ENCODE measurements at places on chromosomes 5 and 9.

DNA sequence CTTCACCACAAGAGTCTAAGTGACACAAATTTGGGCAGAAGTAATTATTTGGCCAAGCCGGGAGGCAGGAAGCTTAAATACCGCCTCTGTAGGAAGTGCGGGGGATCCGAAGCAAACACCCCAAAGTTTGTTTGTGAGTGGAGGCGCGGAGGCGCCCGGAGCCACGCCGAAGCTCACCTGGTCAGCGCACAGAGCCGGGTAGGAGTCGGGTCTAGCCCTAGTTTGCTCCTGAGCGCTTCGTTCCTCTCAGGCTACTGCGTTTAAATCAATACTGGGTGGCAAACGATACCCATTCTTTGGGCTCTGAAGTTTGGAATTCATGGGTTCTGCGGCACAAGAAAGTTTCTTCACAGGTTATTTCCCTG lies 855 bp downstream of the MCC start:
- H3K27ac ChIP-seq = no peak overlapping the region
- H3K27me3 ChIP-seq = peaks cover 4% of the 10 kb centered on the region
- H3K4me1 ChIP-seq = no peaks in the 10 kb centered on the region
- H3K36me3 ChIP-seq = no peaks in the 10 kb centered on the region
- DNase-seq = no peak
- peak overlapping the region; percentile 62 for H3K4me3 ChIP-seq

DNA sequence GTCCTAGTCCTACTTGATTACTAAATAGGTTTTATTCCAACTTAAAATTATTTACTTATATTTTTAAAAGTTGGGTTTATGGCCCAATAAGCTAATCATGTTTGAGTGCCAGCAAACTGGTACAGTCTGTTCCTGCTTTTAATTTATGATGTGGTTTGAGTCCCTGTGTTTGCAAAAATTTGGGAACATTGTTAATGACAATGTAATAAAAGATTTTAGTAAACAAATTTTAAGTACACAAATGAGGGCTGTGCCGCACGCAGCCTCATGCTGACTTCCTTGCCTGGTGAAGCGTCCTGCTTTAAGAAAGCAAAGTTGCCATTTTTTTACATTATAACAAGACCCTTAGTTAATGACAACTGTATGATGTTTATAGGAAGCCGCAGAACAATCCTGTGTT lies 96.8 kb upstream of the MAP1B start:
- DNase-seq = no peak
- no peaks in the 10 kb centered on the region for H3K36me3 ChIP-seq
- H3K4me3 ChIP-seq = no peak overlapping the region
- no peaks in the 10 kb centered on the region for H3K27me3 ChIP-seq
- no peak overlapping the region for H3K27ac ChIP-seq

- no peak overlapping the region for H3K27ac ChIP-seq
- no peak for DNase-seq
- H3K36me3 ChIP-seq = peaks cover 12% of the 10 kb centered on the region
- H3K4me3 ChIP-seq = no peak overlapping the region
- peaks cover 15% of the 10 kb centered on the region for H3K4me1 ChIP-seq
- no peaks in the 10 kb centered on the region for H3K27me3 ChIP-seq
Observed at GRCh38 chr9:35726931-35727330, 5.1 kb downstream of the TLN1 start.

- no peaks in the 10 kb centered on the region for H3K27me3 ChIP-seq
- no peaks in the 10 kb centered on the region for H3K36me3 ChIP-seq
- DNase-seq = no peak
- no peaks in the 10 kb centered on the region for H3K4me1 ChIP-seq
- no peak overlapping the region for H3K27ac ChIP-seq
Observed at GRCh38 chr5:98121036-98121936, 652.2 kb upstream of the RGMB start.

DNA sequence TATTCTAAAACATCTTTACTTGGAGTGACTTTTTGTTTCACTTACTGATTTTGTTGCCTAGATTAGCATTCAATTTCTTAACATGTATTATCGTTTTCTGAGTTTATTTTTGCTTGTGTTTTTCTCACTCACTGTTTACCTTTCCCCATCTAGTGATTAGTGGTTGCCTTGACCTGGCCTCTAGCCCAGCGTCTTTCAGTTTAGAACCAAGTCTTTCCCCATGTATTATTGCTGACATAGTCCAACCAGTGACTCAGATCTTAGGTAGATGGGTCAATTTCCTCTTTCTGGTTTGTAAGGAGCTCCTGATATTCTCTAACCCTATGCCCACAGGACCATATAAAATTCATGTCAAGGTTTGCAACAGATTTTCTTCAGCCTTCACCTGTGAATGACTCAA lies 135.5 kb downstream of the PRR16 start:
- DNase-seq = no peak
- no peaks in the 10 kb centered on the region for H3K4me1 ChIP-seq
- H3K36me3 ChIP-seq = no peaks in the 10 kb centered on the region
- no peak overlapping the region for H3K27ac ChIP-seq
- H3K4me3 ChIP-seq = no peak overlapping the region

- H3K27me3 ChIP-seq = no peaks in the 10 kb centered on the region
- H3K36me3 ChIP-seq = no peaks in the 10 kb centered on the region
- no peak overlapping the region for H3K27ac ChIP-seq
Observed at GRCh38 chr5:21704974-21705668, 1148.0 kb downstream of the CDH12 start.

GRCh38 chr5:135357685-135358084 lies 41.3 kb downstream of the MACROH2A1 start:
- DNase-seq = no peak
- H3K27ac ChIP-seq = no peak overlapping the region
- H3K27me3 ChIP-seq = no peaks in the 10 kb centered on the region
- H3K4me3 ChIP-seq = no peak overlapping the region

- H3K27me3 ChIP-seq = no peaks in the 10 kb centered on the region
- DNase-seq = peak; percentile 29
- H3K27ac ChIP-seq = no peak overlapping the region
- no peaks in the 10 kb centered on the region for H3K36me3 ChIP-seq
Observed at GRCh38 chr9:114911167-114911821, 19.1 kb downstream of the TNFSF8 start.

- peaks cover 2% of the 10 kb centered on the region for H3K4me1 ChIP-seq
- no peak for DNase-seq
- no peak overlapping the region for H3K4me3 ChIP-seq
- H3K27ac ChIP-seq = no peak overlapping the region
Observed at GRCh38 chr5:38414348-38414747, 142.1 kb downstream of the LIFR start.

DNA sequence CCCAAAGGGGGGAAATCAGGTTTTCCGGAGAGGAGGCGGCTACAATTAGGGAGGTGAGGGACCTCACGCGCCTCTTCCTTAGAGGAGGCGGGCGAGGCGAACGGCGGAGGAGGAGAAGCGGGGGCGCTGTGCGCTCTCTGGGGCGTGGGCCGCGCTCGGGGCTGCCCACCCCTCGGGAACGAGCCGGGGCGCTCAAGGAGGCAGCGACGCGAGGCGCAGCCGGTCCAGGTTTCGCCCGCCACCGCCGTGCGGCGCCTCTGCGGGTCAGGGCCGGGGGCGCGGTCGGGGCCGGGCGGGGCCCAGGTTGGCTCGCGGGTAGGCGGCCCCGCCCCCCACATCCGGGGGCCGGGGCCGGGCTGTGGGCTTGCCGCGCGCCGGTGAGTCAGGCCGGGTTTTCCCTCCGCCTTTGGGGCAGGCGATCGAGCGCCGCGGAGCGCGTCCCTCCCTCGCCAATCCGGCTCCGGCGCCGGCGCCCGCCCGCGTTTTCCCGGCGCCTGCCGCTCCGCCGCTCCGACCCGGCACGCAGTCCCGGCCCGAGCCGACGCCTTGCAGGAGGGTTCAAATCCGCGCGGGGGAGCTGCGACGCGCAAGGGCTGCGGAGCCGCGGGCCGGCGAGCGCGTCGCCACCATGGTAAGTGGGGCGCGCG lies at the start of gene N4BP3:
N4BP3 (plus strand) TSS at position 392 of the 647 bp plus-strand sequence. CDS start 6,052 bp downstream, outside the sequence.
- peak within 1 kb of the TSS; percentile 9 for H3K27ac ChIP-seq
- peaks cover 14% of the 10 kb centered on the region for H3K4me1 ChIP-seq
- H3K27me3 ChIP-seq = no peaks in the 10 kb centered on the region
- peak within 1 kb of the TSS; percentile 91 for H3K4me3 ChIP-seq
- DNase-seq = no peak

- H3K4me3 ChIP-seq = no peak overlapping the region
- no peak for DNase-seq
- H3K27ac ChIP-seq = no peak overlapping the region
- H3K36me3 ChIP-seq = no peaks in the 10 kb centered on the region
- H3K4me1 ChIP-seq = no peaks in the 10 kb centered on the region
Observed at GRCh38 chr9:87581513-87581912, 83.8 kb downstream of the DAPK1 start.

GRCh38 chr5:53206562-53206961 lies 97.0 kb upstream of the MOCS2 start:
- H3K27ac ChIP-seq = no peak overlapping the region
- H3K4me3 ChIP-seq = no peak overlapping the region
- no peaks in the 10 kb centered on the region for H3K4me1 ChIP-seq
- H3K36me3 ChIP-seq = no peaks in the 10 kb centered on the region
- DNase-seq = no peak

DNA sequence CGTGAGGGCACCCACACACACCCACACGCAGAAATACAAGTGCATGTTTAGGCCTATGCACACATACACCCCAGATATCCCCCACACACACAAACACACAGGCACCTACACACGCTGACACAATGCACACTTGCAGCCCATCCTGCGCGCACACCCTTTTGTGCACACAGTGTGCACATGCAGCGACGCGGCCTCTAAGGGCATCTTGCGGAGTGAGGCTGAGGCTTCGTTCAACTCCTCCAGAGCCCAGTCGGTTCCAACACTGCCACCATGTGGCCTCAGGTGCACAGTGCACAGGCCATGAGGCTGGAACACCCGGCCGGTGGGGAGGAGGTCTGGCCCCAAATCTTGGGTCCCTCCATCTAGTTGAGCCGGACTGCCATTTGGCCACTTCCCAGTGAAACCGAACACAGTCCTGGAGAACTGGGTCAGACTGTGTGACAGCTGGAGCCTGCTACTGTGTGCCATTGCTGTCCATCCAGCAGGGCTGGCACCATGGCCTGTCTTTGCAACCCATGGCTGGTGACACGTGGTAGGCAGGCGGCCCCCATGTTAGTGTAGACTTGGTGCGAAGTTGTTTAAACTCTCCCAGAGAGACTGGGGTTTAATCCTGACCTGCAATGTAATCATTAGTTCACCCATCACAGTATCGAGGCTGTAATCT lies 97.7 kb upstream of the MVB12B start:
- H3K4me1 ChIP-seq = no peaks in the 10 kb centered on the region
- DNase-seq = peak; percentile 63
- H3K27ac ChIP-seq = no peak overlapping the region

DNA sequence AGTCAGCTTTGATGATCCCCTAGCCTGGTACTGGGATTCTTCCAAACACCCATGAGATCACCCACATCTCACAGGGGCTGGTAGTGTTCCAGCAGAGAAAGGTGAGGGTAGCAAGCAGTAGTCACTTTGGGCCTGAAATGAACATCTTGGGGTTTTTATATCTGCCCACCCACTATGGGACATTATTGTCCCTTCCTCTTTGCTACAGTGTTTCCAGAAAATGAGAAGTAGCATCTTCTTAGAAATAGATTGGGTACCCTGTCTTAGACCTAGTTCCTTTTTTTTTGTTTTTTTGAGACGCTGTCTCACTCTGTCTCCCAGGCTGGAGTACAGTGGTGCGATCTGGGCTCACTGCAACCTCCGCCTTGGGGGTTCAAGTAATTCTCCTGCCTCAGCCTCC lies 249.2 kb upstream of the ANKRD55 start:
- DNase-seq = no peak
- H3K4me3 ChIP-seq = no peak overlapping the region
- peaks cover 2% of the 10 kb centered on the region for H3K4me1 ChIP-seq
- H3K27ac ChIP-seq = no peak overlapping the region
- H3K27me3 ChIP-seq = peaks cover 3% of the 10 kb centered on the region

DNA sequence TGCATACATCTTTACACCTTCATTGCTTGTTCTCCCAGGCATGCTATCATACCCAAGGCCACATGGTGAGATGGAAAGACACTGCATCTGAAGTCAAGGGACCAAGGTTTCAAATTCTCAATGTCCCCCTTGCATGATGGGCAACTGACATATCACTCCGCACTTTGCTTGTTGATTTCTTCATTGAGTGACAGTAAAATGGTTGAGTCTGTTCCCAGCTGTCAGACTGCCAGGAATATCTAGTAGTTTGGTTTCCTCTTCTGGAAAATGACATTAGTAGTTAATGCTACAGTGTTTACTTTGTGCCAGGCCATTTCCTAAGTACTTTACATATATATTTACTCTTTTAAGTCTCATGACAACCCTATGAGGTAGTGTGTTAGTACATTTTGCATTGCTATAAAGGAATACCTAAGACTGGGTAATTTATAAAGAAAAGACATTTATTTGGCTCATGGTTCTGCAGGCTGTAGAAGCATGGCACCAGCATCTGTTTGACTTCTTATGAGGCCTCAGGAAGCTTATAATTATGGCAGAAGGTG lies 114.4 kb downstream of the PCSK1 start:
- no peak overlapping the region for H3K27ac ChIP-seq
- no peak overlapping the region for H3K4me3 ChIP-seq
- no peaks in the 10 kb centered on the region for H3K27me3 ChIP-seq
- no peak for DNase-seq

- no peaks in the 10 kb centered on the region for H3K36me3 ChIP-seq
- H3K4me3 ChIP-seq = no peak overlapping the region
- no peaks in the 10 kb centered on the region for H3K27me3 ChIP-seq
Observed at GRCh38 chr5:158601118-158601517, 498.6 kb downstream of the EBF1 start.

- DNase-seq = no peak
- no peaks in the 10 kb centered on the region for H3K27me3 ChIP-seq
- H3K36me3 ChIP-seq = peaks cover 52% of the 10 kb centered on the region
- no peaks in the 10 kb centered on the region for H3K4me1 ChIP-seq
- no peak overlapping the region for H3K27ac ChIP-seq
- no peak overlapping the region for H3K4me3 ChIP-seq
Observed at GRCh38 chr9:35738186-35738585, 5.7 kb downstream of the CREB3 start.

DNA sequence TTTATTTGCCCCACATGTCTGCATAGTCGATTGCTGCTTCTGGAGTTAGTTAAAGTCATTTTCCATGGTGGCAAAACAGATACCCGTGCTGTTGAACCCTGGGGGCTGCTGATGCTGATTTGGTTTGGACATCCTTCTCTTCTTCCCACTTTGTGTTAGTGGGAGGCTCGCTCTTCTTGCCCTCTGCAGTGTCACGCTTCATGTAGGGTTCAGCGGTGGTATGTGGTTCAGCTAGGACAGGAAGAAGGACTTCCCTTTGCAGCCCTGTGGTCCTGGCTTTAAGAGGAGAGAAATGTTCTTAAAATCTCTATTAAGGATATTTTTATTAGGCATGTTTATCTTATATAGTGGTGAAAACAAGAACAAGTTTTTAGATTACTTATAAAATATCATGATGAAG lies 36.2 kb downstream of the SLC36A1 start:
- H3K36me3 ChIP-seq = 0 out of 2 replicates have a peak, but pooled peaks cover 8% of the 10 kb centered on the region
- H3K27me3 ChIP-seq = no peaks in the 10 kb centered on the region
- DNase-seq = no peak
- H3K4me3 ChIP-seq = no peak overlapping the region
- no peaks in the 10 kb centered on the region for H3K4me1 ChIP-seq
